ENCODE measurements at places on chromosomes 4 and X.

DNA sequence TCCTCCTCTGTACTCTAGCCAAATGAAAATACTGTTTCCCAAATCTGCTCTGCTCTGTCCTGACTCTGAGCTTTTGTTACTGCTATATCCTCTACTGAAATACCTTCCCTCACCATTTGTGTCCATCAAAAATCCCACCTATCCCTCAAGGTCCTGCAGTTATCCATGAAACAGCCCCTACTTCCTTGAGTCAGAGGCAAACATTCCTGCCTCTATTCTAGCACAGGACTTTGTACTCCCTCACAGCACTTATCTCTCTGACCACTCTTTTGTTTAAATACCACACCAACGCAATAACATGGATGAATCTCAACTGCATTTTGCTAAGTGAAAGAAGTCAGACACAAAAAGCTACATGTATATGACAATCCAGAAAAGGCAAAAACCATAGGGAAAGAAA lies 10.5 kb upstream of the RNF128 start:
- DNase-seq: no peak

DNA sequence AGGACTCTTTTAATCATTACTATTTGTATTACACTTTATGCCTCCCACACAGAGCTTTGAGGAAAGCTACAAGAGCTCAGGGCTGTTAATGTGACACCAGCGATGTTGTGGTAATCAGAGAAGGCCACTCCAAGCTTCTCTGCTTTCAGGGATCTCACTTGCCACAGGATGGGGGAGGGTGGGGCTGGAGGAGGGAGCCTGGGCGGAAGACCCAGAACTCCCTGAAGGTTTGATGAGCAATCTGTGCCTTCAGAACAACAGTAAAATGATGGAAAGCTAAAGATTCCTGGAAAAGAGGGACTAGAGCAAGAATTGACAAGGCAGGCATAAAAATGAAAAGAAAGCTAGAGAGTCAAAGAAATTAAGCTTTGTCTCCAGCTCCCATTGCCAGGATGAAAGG lies 75.6 kb downstream of the MAML3 start:
- DNase-seq: no peak

- DNase-seq: no peak
These were observed 31.6 kb downstream of the CD40LG start for GRCh38 chrX:136679531-136679930.

DNA sequence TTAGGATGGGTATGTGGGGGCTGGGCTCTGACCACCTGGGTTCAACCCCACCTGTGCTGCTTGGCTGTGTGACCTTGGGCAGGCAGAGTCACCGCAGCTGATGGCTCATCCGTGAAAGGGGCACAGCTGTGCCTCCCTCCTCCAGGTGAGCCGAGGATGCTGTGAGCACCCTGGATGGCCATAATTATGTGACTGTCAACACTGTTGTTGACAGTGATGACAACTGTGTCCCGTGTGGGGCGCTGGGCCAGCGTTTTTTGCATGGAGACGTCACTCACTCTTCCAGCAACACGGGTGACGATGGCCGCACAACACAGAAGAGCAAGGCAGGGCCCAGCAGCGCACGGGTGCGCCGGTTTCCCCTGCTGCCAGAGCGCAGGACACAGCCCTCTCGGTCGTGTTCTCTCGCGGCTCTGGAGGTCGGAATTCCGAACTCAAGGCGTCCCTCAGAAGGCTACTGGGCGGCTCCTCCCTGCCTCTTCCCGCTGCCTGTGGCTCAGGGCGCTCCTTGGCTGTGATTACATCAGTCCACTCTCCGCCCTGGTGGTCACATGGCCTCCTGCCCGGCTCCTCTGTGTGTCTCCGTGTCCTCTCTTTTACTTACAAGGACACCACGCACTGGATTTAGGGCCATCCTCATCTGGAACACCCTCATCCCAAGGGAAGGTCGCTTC lies 1.3 kb downstream of the SH3TC1 start:
- DNase-seq: no peak

DNA sequence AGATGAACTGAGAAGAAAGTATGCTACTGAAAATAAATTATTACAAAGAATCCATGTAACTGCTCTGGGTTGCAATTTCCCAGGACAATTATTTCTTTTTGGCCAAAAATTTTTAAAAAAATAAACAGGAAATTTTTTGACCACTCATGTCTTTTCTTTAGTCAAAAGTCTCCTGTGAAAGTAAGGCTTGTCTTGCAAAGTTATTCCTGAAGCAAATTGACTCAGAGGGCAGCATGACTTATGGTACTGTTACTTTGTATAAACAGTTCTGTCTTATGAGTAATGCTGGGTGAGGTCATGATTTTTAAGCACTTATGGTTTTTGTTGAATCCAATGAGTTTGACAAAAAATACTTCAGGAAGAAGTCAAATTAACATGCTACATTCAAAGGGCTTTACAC lies 292.8 kb upstream of the ARSJ start:
- no peak for DNase-seq

GRCh38 chr4:3762753-3763549 lies 3.2 kb upstream of the ADRA2C start:
- no peak for DNase-seq

GRCh38 chr4:8682725-8683124 lies 90.2 kb downstream of the CPZ start:
- no peak for DNase-seq

DNA sequence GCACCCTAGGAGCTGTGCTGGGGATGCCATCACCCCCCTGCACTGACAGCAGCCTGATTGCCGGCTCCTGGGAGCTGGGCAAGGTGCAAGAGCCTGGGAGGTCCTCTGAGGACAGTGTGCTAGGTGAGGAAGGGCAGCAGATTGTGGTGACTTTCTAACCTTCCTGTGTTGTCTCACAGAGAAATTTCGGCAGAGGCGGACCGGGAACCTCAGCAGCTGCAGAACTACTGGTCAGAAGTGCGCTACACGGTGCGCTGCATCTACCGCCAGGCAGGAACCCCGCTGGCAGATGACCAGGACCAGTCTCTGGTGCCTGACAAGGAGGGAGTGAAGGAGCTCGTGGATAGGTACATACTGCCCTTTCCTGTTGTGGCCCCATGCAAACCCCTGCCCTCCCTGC lies 89.8 kb downstream of the FAM193A start:
- no peak for DNase-seq

- DNase-seq: no peak
These were observed 2.9 kb upstream of the OTUD5 start for GRCh38 chrX:48960291-48960690.

GRCh38 chr4:29756966-29757365 lies 963.2 kb upstream of the PCDH7 start:
- no peak for DNase-seq

GRCh38 chr4:79015411-79015810 lies 76.2 kb upstream of the PAQR3 start:
- DNase-seq: no peak

GRCh38 chr4:8127051-8127826 lies 31.4 kb downstream of the ABLIM2 start:
- DNase-seq: no peak

DNA sequence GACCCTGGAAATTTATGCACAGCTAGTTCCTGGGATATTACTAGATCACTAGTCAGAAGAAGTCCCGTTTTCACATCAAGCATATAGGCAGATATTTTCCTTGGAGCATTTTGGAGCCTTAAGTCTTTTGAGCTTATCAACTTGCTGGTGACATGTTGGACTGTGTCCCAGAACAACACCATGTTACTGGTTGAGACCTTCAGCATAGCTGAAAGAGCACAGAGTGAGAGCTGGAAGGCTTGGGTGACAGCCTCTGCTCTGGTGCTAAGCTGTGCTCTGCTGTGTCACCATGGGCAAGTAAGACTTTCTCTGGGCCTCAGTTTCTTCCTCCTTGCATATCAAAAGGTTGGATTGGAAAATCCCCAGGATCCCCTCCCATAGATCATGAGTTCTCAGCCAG lies 116.6 kb upstream of the FRMPD4 start:
- no peak for DNase-seq

GRCh38 chr4:114654592-114654991 lies 56.0 kb downstream of the UGT8 start:
- DNase-seq: no peak

- DNase-seq: no peak
These were observed 2.2 kb upstream of the MGARP start for GRCh38 chr4:139282065-139282720.

DNA sequence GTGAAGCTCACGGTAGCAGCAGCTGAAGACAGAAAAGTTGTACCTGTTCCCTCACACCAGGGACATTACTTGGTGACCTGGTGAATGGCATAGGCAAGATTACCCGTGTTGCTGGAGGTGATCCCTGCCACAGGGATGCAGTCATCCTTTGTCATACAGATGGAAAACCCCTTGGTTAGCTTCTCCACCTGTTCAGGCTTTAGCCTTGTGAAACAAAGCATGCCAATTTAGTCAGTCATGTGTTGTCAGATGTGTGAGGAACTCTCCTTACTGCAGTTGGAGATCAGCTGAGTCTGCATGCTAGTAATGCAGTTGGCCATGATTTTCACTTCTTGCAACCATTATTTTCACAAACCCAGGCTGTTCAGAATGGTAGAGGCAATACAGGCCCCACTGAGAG lies 41.0 kb downstream of the AMELX start:
- no peak for DNase-seq

- DNase-seq: no peak
These were observed 1226.3 kb downstream of the PCDH7 start for GRCh38 chr4:31946456-31946855.

DNA sequence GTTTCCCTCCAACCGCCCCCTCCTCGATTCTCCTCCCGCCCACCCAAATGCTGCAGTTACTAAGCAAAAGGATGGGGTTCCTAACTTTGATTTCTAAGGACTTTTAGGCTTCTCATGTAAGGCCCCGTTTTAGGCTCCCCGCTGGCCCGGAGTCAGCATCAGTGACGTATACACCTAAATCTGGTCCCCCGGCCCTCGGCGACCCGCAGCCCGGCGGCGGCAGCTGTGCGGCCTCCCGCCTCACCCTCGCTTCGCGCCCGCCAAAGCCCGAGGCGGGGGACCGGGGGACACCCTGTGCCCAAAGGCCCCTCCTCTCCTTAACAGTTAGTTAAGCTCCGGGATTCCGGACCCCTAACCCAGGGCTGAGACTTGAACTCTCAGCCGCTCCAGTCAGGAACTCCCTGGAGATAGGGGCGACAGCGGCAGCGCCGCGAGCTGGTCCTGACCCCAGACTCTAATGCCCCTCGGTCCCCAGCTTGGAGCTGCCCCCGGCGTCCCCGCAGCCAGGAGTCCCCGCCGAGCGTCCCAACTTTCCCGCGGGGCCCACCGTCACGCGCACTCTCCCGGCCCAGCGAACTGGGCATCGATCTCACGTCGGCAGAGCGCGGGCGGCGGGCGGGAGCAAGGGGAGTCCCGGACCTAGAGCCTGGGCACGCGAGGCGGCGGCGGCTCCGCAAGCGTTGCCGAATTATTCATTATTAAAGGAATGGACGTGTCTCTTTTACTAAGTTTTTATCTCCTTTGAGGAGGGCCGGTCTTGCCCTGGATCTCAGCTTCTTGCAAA lies 1.5 kb upstream of the NR3C2 start:
- no peak for DNase-seq

DNA sequence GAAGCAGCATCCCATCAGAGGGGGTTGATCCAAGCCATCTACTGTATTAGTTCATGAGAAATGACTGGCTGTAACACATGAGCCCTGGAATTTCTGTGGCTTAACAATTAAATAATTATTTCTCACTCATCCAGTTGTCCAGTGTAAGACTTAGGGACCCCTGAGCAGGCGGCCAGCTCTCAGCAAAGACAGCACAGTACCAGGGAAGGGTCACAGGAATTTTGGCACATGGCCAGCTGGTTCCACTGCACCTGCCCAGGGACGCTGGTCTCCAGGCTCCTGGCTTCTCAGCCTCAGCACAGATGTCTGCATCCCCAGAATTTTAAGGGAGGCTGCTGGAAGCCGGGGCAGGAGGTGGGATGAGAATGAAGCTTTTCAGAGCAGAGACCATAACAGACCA lies 93.7 kb upstream of the DHRSX start:
- DNase-seq: no peak

DNA sequence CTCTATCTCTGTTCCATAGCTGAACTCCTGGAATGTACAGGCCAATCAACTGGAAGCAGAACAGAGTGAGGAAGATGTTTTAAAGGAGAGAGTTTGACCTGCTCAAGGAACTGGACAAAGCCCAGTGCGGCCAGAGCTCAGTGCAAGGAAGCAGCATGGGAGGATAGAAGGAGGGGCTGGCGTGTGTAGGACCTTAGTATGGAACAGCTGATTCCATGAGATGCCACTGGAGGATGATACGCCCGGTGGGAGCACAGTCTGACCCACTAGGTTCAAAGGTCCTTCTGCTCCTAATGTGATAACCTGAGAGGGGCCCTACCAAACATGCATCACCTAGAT lies 81.5 kb downstream of the USP46 start:
- DNase-seq: no peak

DNA sequence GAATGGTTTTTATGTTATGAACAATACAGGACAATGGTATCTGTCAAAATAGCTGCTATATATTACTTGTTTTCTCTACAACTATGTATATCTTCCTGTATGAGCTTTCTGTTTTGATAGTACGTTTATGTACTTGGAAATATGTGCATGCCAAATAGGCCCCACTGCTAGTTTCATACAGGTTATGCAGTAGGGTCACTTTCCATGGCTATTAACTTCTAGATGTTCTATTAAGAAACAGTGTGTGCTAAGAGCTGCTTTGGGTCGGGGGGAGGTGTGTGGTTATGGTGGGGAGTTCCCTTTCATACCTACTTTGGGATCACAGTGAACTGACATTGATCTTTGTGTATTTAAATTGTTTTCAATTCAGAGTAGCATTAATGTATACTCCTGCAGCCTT lies 30.9 kb downstream of the RBPJ start:
- no peak for DNase-seq

DNA sequence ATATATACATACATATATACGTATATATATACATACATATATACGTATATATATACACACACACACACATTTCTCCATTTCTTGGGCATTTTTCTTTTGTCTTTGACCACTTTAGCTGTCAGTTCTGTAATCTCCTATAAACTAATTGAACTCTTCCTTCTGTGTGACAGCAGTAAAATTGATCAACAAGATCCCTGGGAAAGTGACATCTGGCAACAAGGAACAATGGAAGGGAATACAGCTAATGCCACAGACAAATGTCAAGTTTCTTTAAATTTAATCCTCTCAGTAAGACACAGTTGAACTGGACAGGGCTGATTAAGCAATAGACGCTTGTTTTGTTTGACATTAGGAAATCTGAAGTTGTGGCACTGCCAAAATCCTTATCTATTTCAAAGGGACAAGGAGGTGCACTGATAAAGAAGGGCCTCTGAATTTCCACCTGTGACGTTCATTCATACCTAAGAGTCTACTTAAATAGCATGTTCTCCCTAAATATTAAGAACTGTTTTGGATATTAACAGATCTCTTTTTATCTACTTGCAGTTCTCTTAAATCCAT lies 126.9 kb downstream of the RNF150 start:
- no peak for DNase-seq

- DNase-seq: no peak
These were observed 65.6 kb downstream of the MID1 start for GRCh38 chrX:10554612-10555270.

DNA sequence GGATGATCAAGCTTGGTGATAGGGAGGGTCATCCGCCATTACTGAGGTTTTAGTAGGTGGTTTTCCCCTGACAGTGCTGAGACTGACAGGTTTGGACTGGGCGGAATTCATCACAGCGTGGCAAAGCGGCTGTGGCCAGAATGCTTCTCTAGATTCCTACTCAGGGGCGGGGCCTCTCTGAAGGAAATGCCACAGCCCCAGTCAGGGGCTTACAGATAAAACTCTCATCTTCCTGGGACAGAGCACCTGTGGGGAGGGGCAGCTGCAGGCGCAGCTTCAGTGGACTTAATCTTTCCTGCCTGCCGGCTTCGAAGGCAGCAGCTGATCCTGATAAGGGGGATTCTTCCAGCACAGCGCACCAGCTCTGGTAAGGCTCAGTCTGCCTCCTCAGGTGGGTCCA lies 316.7 kb downstream of the RPA4 start:
- no peak for DNase-seq

Measured in GM18507 (cell line).